Activated naive CD4-positive, alpha-beta T cell treated with anti-CD3 and anti-CD28 coated beads, Interleukin-2, amount 10 ng/mL, durations not matched to agents 7 days and 5 days (primary cell): ENCODE measurements at places on chromosomes 6 and 20.

GRCh38 chr6:164453835-164454234, 855.6 kb downstream of the C6orf118 start:
- DNase-seq = no peak

DNA sequence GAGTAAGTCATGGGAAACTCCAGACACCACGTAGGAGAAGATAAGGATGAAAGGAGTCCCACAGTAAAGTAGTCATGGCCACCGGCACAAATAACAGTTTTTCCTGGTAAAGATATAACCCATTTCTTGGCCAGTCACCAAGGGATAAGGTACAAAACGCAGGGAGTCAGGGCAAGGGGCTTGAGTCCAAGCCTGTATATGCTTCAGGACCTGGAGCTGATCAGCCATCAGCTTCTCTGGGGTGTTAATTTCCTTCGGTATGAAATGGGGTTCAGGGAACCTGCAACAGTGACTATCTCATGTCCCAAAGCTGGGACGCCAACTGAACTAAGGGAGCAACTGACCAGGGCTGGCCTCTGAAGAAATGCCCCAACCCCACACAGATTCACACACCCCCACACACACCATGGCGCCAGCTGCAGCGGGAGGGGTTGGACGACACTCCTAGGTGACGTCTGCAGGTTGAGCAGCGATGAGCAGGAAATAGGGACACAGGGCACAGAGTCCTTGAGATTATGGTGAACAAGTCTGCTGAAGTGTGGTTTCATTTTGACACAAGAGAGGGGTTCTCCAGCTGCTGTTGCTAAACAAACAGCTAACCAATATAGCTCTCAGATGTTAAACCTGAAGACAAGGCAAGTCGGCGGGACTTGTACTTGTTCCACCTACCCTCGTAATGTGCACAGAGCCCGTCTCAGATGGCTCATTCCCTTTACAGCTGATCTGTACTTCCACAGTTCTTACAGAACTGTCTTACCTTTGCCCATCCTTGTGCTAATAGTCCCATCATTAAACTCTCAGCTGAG, 7.4 kb upstream of the ADTRP start:
- DNase-seq = no peak

DNA sequence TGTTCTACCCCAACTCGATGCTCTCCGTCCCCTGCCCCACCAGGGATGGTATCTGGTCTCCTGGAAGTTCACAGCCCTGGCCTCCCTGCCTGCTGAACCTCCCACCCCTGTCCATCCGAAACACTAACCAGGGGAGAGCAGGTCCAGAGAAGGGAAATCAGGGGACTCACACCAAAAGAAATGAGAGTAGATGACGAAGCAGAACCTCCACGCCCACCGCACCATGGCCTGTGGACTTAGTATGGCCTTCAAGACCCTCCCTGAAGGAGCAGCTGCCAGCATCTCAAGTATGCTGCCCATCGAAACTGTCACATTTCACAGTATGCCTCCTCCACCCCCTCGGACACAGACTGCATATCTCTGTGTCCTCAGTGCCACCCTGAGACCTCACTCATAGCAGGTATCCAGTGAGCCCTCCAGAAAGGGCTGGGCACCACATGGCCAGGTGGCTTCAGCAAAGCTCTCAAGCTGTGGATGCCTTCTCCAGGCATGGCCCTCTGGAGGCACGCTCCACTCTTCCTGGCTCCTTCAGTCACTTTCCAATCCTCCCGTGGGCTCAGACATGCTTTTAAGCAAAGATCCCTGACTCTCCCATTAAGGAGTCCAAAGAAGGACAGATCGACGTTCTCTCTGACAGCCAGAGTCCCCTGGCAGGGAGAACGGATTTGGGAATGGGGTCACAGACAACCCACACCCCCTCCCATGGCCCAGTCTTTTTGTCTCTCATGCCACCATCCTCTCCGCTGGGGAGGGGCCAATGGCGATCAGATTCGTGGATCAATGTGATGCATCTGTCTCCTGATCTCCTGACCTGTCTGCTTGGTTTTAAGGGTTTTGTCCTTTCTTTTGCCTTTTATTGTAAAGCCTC, 158.4 kb downstream of the ANKRD60 start:
- no peak for DNase-seq

DNA sequence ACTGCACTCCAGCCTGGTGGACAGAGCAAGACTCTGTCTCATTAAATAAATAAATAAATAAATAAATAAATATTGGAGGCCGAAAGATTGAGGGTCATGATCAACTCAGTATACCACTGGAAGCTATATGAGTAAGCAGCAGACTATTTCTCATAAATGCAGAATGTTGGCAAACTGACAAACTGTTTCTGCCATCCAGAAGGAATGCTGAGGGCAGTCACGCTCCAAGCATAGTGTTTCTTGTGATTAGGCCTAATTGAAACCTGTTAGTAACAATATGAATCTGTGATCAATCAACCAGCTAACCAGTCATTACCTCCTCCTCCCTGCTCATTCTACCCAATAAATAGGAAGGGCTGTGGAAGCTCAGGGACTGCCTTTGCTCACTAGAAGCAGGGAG, 15.2 kb upstream of the KCNK15 start:
- DNase-seq = no peak

GRCh38 chr20:50456452-50457324, 53.5 kb upstream of the PTPN1 start:
- no peak for DNase-seq

DNA sequence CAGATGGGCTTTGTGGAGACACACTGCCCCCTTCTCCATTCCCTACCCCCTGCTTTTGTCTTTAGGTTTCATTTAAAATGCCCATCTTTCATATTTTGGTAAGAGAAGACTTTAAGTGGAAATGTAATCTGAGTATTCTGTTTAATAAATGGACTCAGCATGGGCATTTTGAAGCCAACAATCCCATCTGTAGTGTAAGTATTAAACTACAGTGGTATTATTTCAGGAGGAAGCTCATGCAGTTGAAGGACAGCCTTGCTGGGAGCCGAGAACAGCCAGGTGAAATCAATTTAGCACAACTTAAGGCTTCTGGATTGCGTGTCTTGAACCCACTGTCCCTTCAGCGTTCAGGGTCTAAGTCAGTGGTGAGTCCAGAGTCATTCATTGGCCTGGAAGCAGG, 63.5 kb downstream of the AKAP12 start:
- DNase-seq = no peak

DNA sequence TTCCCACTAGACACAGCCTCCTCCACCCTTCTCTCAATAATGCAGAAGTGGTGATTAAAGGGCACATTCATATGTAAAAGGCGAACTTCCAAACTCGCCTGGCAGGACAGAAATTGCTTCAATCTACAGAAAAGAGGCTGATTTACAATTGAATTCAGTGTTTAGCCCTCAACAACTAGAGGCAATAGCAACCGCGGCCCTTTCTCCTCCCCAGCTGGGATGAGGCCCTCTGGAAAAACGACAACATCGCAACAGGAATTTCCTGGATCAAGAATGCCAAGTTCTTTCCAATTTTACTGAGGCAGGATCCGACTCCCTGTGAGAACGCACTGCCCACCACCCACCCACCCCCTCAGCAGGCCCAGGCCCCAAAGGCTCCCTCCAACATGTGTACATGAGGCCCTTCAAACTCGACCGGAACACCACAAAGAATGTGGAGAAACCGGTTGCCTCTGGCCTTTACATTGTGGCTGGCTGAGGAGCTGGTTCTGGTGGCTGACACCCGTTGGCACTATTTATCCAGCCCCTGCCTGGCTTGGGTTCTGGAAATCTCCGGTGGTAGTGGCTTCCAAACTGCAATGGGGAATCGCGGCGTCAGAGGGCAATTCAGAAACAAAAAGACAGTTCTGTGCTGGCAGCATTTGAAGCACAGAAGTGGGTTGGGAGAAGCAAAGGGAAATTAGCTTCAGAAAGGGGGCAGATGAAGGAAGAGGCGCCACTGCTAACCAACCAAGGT, 36.8 kb downstream of the ZMYND8 start:
- no peak for DNase-seq

GRCh38 chr6:106927531-106928398, 46.8 kb downstream of the CD24 start:
- peak; percentile 60 for DNase-seq

- DNase-seq = no peak
Observed at GRCh38 chr20:48147311-48147710, 362.0 kb upstream of the SULF2 start.

DNA sequence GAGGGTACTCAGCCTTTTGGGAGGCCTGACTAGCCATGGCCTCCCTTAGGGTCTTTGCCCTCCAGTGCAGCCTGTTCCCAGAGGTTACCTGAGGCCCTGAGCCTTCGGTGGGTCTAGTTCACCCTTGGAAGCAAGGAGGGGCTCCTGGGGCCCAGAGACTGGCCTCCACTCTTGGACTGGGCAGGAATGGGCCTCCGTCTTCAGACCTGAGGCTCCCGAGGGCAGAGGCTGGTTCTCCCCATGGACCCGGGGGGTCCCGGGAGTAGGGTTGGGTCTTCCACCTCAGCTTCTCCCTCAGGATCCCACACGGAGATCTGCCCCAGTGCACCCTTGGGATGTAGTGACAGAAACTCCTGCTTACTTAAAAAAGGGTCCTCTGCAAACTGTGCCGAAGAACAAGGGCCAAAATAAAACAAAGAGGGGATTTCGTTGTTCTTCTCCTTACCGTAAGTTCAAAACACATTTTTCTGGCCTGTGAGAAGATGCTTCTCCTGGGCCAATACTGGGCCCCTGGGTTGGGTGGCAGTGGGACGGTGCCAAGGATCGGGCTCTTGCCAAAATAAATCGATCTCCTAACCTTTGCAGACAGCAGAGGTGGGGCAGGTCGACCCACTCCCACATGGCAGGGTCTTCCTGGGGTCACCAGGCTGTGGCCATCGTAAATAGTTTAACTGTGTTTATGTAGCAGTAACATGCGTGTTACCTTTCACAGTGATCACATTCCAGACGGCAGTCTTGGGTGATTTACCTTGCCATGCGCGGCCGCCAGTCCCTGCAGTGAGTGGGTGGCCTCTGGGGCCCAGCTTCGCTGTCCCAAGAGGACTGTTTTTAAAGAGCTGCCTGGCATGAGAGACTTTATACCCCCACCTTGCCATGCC, 151.8 kb downstream of the VEGFA start:
- no peak for DNase-seq

DNA sequence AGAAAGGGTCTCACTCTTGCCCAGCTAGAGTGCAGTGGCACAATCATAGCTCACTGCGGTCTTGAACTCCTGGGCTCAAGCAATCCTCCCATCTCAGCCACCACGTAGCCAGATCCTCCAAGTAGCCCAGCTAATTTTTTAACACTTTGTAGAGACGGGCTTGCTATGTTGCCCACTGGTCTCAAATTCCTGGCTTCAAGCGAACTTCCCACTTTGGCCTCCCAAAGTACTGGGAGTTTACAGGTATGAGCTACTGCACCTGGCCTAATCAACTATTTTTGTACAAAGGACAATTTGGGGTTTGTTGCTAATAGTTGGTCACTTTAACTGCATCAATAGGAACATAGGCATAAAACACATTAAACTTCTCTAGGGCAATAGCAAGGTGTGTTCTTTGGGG, 29.9 kb upstream of the SYNCRIP start:
- no peak for DNase-seq

- DNase-seq = no peak
Observed at GRCh38 chr6:151059612-151060095, 180.1 kb upstream of the AKAP12 start.

- DNase-seq = no peak
Observed at GRCh38 chr6:32298632-32299336, 72.9 kb downstream of the TSBP1 start.

DNA sequence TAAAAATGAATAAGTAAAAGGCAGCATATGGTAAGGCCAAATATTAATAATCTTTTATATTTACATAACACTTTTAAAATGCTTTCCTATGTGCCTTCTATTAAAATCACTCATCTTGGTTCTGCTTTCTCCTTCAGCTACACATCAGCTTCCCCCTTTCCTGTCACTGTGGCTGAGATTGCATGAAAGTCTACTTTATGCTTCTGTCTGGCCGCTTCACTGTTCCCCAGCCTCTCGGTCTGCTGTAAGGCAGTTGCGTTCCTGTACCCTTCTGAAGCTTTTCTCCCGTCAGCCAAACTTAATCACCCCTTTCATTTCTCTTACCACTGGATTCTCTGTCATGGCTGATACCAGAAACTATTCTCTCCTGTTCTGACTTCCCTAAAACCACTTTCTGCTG, 34.6 kb downstream of the SOX4 start:
- no peak for DNase-seq

GRCh38 chr20:62481425-62482145, 5.8 kb upstream of the GATA5 start:
- DNase-seq = no peak

GRCh38 chr6:37580176-37580955, 80.7 kb upstream of the CCDC167 start:
- no peak for DNase-seq

DNA sequence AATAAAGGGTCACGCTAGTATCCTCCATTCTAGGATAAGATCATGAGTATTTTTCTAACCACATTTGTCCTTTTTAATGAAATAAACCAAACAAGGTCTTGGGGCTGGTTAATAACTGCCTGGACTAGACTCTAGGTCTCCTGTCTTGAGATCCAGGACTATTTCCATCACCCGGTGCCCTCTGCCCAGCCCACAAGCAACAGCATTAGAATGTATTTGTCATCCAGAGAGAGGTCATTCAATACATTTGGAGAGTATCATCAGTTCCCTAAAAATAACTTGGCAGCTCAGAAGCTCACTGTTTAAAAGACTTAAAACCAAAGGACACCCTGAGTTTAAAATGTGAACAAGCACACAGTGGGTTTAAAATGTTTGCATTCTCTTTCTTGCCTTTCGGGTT, 4.4 kb upstream of the RBM24 start:
- DNase-seq = no peak

DNA sequence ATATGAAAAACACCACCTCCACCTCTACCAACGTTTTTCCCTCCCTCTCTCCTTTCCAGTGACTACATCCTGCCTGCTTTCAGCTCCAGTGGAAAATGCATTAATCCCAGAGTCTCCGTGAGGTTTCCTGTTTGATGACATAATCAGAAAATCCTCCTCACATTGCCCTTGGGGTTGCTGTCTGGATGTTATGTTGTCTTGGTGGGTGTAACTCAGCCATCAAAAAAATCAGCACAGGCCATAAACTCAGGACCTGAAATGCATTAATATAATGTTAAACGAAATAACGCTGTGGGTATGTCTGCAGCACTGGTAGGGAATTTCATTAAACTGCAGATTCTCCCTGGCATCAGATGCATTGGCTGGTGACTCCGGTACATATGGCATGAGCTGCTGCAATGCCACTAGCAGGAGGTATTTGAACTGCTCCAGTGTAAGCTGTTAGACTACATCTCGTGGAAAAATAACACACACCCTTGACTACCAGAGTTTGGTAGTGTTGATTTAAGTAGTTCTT, 297.8 kb downstream of the PRL start:
- no peak for DNase-seq
